ENCODE measurements at places on chromosomes 1 and 21.

DNA sequence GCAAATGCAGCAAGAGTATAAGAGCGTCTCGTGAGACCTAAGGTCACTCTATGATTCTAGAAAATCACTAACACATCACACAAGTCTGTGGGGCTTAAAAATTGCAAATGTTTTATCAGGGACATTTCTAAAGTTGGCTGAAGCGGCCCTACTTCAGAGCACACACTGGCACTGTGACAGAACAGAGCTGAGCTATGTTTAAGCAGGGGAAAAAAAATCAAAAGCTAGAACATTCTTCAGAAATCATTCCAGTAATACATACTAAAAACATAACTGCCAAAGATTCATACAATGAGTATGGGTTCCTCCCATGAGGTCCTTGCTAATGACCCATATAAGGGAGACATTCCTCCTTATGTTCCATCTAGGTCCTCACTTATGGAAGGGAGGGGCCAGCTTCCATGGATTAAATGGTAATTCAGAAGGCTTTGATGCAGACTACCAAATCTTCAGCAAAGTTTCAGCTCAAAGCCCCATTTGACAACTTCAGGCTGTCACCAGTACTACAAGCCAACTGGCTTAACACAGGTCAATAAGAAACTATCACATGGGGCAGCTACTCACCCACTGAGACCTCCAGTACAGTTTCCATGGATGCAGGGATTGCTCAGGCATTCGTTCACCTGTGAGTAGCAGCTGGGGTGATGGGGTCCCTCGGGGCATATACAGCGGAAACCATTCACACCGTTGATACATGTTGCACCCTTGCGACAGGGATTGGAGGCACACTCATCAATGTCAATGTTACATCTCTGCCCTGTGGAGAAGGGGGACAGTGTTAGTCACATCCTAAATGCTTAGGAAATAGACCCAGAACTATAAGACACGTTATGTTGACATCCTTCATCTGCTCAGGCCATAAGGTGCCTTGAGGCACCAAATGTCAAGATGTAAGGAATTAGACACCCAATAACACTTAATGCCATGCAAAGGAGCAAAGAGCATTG is 58.4 kb upstream of the ADAM30 start:
- no peak for DNase-seq

GRCh38 chr1:53899206-53899628 is 5.2 kb downstream of the DIO1 start:
- DNase-seq: no peak

DNA sequence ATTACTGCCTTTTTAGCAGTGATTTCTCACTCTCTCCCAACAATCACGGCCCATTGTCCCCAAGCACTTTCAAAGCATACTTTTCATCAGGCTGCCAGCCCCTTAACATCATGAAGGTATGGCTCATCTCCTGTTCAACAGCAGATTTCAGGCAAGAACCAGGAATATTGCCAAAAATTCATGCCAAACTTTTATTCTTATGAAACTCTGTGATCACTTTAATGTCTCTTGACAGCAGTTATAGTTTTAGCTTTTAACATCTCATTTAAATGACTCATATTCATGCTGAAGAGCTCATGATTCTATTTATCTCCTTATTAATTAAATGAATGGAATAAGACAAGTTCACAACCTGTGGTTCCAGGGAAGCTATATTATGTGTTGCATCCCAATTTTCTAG is 235.1 kb downstream of the GRIK1 start:
- no peak for DNase-seq

- DNase-seq: no peak
These were observed 148.2 kb upstream of the WNT4 start for GRCh38 chr1:22291057-22291456.

DNA sequence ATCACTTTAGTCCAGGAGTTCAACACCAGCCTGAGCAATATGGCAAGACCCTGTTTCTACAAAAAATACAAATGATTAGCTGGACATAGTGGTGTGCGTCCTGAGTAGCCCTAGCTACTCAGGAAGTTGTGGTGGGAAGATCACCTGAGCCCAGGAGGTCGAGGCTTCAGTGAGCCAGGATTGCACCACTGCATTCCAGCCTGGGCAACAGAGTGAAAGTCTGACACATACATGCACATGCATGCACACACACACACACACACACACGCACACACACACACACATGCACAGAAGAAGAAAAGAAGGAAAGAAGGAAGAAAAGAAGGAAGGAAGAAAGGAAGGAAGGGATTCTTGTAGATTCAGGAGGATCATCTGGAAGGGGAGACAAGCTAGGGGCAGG is 104.4 kb upstream of the USP25 start:
- DNase-seq: no peak

DNA sequence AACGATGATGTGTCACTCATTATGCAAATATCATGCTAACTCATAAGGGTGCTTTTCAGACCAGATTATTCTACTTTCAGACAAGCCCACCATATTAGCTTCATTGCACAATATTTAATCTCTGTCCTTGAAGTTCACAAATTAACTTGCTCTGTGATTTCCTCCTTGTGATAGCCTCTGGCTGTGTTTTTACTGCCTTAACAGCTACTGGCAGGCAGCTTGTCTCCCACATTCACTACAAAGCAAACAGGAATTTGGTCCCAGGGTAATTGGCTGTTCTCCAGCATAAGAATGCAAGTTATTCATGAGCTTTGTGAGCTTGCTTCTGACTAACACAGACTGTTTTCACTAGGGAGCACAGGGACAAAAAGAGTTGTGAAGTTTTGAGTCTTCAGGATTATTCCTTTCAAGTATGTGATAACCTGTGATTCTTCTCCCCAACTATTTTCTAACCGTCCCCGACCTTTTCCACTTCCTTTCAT is 87.9 kb upstream of the HMCN1 start:
- no peak for DNase-seq

GRCh38 chr21:28547766-28548165 is 444.9 kb downstream of the LTN1 start:
- no peak for DNase-seq

GRCh38 chr1:91171898-91172297 is 150.1 kb upstream of the ZNF644 start:
- DNase-seq: no peak

DNA sequence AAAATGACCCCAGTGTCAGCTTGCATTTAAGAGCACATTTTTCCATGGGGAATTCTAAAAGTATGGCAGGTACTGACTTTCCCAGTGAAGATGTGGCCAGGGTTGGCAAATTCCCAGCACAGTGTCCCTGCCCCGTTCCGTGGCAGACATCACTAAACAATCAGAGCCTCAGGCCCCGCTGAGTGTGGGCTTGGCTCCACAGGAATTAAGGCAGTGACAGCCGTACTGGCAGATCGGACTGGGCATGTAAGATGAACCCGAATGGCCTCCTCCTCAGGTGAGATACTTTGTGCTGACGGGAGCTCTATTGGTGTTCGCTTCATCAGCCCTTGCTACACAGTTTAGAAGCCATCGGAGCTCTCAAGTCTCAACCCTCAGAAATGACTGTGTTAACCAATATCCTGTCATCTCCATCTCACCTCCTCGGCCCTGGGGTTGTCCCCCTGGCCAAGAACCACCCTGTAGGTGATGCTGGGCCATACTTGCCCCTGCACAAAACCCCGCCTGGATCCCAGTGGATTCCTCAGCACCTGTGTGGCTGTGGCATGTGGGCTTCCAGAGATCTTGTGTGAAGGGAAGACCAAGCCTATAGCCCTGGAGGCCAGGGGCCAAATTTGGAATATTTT is 29.0 kb upstream of the ABCG1 start:
- DNase-seq: peak; percentile 53

GRCh38 chr1:244011271-244011670 is 39.8 kb upstream of the ZBTB18 start:
- DNase-seq: no peak

GRCh38 chr1:92323473-92324453 is 24.9 kb downstream of the RPAP2 start:
- DNase-seq: no peak

GRCh38 chr21:40729761-40730425 is 117.1 kb downstream of the DSCAM start:
- no peak for DNase-seq

- no peak for DNase-seq
These were observed 452.9 kb downstream of the SETD4 start for GRCh38 chr21:35607406-35607805.

DNA sequence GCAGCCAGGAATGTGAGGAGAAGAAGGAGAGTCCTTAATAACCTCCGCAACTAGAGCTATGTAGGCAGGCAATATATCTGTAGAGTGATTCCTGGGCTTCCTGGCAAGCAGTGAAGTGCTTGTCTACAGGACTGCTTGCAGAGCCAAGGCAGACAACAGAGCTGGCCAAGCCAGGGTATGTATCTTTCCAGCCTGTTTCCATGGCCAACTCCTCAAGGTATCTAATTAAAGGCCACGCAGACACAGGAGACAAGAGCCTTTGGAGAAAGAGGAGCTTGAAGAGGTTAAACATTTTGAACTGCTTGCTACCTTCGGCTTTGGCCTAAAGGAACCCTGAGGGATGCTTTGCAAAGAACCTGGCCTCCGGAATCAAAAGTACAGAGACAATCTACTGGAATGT is 137.4 kb downstream of the PIGK start:
- DNase-seq: no peak

- no peak for DNase-seq
These were observed 15.6 kb downstream of the WNT4 start for GRCh38 chr1:22127248-22127647.

- DNase-seq: no peak
These were observed 194.7 kb downstream of the AK5 start for GRCh38 chr1:77476475-77476874.

GRCh38 chr1:15701784-15702183 is 17.7 kb downstream of the PLEKHM2 start:
- no peak for DNase-seq

GRCh38 chr1:211734359-211734758 is 58.9 kb upstream of the NEK2 start:
- DNase-seq: no peak

- no peak for DNase-seq
These were observed 37.5 kb upstream of the RCAN3 start for GRCh38 chr1:24465099-24465498.

- no peak for DNase-seq
These were observed 415 bp upstream of the LAD1 start for GRCh38 chr1:201399352-201400126.

DNA sequence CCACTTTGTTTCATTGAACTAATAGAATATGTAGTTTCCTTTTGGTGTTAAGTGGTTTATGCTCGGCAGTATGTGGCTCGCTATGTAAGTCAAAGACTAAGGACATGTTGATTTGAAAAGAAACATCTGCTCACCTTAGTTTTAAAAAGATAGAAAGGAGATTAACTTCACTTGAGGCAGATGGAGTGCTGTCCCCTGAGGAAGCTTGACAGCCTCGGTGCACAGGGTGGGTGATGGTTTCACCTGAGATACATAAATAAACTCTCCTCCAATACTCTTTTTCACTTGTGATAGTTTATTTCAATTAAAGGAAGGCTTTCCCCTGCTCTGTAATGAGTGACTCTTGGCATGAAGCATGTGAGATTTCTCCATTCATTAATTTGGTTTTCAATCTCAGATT is 70.8 kb upstream of the FMN2 start:
- no peak for DNase-seq

- DNase-seq: peak; percentile 17
These were observed 19.2 kb downstream of the AGPAT3 start for GRCh38 chr21:43884012-43884860.

All from stimulated activated naive CD8-positive, alpha-beta T cell treated with anti-CD3 and anti-CD28 coated beads, Interleukin-15, amount 100 ng/mL, for 72 hours (primary cell).